H9 (cell line): ENCODE measurements at places on chromosomes 3 and 15. TPM values are rescaled to one million over a fixed set of nuclear protein-coding genes. Genes with fewer than 3 reads are reported as not detected.

- peaks cover 2% of the 10 kb centered on the region; the same call in 1 of the 2 replicates for H3K4me1 ChIP-seq
- no peaks in the 10 kb centered on the region for H3K36me3 ChIP-seq
- no peaks in the 10 kb centered on the region for H3K27me3 ChIP-seq
- no peak for DNase-seq
- H3K4me3 ChIP-seq: no peak overlapping the region
- no peak overlapping the region for H3K27ac ChIP-seq
Measured at GRCh38 chr3:66598168-66598567, 97.3 kb upstream of the LRIG1 start.

DNA sequence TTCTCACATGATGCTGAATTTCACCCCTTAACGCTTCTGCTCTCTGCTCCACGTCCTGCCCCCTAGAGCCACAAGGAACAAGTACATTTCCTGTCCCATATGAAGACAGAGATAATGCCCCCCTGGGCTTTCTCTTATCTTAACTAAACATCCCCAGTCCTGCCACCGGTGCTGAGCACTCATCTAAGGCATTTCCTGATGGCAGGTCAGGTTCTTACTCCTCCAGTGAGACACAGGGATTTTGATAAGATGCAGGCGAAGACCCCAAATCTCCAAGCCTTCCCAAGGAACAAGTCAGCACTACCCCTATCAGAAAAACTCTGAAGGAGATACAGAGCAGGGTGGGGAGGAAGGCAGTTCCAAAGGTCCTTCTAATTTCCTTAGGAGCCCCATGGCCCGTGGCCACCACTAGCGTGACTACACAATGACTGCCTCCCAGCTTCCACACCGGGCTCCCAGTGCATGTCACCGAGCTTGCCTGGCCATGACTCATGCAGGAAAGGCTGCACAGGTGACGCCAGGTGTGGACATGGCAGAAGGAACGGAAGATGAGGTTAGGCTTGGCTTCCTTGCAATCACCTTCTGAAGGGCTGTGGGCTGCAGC is 152.9 kb downstream of the XXYLT1 start:
- H3K27ac ChIP-seq: no peak overlapping the region
- H3K27me3 ChIP-seq: no peaks in the 10 kb centered on the region
- H3K4me1 ChIP-seq: peaks cover 10% of the 10 kb centered on the region; the same call in 1 of the 2 replicates
- H3K4me3 ChIP-seq: no peak overlapping the region
- H3K36me3 ChIP-seq: no peaks in the 10 kb centered on the region
- no peak for DNase-seq

DNA sequence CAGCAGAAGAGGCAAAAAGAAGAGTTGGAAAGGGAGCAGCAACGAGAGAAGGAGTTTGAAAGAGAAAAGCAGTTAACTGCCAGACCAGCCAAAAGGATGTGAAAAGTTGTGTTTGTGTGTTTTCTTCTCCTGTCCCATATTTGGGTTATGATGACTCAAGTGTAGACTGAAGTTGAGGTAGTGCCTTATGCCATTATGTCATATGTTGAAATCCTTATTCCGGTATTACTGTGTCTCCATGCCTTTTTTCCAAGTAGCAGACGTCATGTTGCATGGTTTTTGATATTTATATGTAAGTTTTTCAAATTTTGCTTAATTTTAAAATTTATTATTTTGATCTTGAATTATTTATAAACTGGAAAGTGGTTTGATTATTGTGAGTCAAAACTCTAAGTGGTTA is 19.2 kb downstream of the BLOC1S6 start:
- H3K4me1 ChIP-seq: no peaks in the 10 kb centered on the region

SNAP23 gene
- total RNA-seq: 55.2 and 63.2 TPM in 2 replicates

NUP210 gene
- 47.3 and 48.8 TPM in 2 replicates for total RNA-seq
